Neural crest cell (in vitro differentiated cells): ENCODE measurements at places on chromosomes 5 and 9. TPM values are rescaled to one million over a fixed set of nuclear protein-coding genes. Genes with fewer than 3 reads are reported as not detected.

DNA sequence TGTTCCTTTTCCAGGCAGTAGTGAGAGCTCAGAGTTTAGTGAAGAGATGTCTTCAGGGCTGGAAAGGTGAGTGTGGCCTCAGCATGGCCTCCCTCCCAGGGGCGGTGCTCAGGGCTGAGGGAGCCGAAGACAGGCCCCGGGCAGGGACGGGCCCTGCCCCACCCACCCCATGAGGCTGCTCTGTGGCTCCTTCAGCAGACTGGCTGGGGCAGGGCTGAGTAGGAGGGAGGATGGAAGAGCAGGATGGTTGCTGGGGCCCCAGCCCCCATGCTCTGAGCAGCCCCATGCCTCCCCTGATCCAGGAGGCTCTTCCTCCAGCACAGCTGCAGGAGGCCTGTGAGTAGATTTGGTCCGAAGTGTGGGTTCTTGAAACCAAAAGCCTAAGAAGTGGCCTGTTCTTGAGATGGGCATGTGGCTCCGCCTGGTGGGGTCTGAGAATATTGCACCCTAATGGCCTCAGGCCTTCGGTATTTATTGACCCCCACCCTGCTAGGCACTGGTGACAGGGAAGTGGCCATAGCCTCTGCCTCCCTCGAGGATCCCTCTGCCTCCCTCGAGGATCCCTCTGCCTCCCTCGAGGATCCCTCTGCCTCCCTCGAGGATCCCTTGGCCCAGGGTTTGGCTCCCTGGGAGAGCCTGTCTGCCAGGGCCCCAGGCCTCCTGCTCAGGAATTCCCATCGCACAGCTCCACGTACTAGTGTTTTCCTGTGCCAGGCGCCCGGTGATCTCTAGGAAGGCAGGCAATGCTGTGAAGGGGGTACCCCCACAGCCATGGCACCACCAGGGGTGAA lies 65.4 kb upstream of the GARNL3 start:
- H3K27me3 ChIP-seq: no peaks in the 10 kb centered on the region
- no peaks in the 10 kb centered on the region for H3K36me3 ChIP-seq
- DNase-seq: peak; percentile 86
- H3K27ac ChIP-seq: no peak overlapping the region

- no peaks in the 10 kb centered on the region for H3K4me1 ChIP-seq
- no peak overlapping the region for H3K27ac ChIP-seq
- no peak for DNase-seq
- no peak overlapping the region for H3K4me3 ChIP-seq
These were observed 11.8 kb downstream of the TMEM38B start for GRCh38 chr9:105706156-105706555.

GRCh38 chr9:100573655-100574260 lies 4.1 kb upstream of the CAVIN4 start:
- H3K4me1 ChIP-seq: peaks cover 8% of the 10 kb centered on the region
- H3K27ac ChIP-seq: no peak overlapping the region
- DNase-seq: no peak

SLC6A7 gene
- not detected in 2 replicates for total RNA-seq

PLPP7 gene
- 5.8 and 6.9 TPM in 2 replicates for total RNA-seq
